ENCODE measurements at places on chromosomes 5 and 9.

- no peak for DNase-seq
Measured at GRCh38 chr5:147713550-147714295, 68.8 kb downstream of the JAKMIP2 start.

GRCh38 chr9:81372628-81373191, 316.6 kb downstream of the TLE1 start:
- no peak for DNase-seq

GRCh38 chr5:85590764-85591163, 1027.0 kb upstream of the COX7C start:
- DNase-seq: no peak

DNA sequence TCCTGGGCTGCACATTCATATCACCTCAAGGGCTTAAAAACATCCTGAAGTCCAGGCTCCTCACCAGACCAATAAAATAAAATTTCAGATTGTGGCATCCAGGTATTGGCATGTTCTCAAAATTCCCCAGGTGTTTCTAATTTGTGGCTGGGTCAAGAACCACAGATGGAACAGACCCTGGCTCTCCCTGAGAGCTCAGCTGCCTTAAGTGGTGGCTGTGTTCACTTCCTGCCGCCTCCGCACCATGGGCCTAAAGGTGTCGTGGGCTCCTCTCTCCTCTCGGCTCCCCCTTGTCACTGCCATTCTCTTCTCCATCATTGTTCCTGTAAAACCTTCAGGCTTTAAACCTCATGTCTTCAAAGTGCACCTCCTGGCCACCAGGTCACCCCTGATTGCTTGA, 17.8 kb upstream of the CCNJL start:
- DNase-seq: no peak

GRCh38 chr9:131513177-131513576, 10.5 kb downstream of the POMT1 start:
- DNase-seq: no peak

- no peak for DNase-seq
Measured at GRCh38 chr5:52620315-52620714, 167.4 kb upstream of the ITGA1 start.

DNA sequence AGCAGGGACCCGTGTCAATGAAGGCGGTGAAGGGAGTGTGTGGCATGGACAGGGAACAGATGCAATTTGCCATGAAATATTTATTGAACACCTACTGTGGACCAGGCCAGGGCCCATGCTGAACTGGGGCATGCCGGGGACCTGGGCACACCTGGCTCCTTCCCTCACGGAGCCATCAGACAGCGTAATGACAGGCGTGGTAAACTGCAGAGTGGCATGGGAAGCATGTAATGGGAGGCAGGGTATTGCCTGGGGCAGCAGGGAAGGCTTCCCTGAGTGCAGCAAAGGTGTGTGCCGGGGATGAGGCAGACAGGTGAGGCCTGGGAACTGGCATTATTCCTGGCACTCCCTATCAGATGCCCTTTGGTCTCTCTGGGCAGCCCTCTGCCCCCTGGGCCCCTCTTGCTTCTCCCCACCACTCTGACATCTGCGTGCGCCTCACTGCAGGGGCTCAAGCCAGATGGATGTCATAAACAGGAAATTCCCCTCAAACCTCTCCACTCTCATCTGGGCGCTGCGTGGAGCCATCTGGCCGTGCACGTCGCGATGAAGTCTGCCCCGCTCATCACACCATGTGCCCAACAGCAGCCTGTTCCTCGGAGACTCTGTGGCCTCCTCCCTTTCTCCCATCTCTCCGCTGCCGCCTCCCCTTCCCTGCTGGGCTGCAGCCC, 67.6 kb downstream of the HMCN2 start:
- DNase-seq: peak; percentile 23
